ENCODE measurements at places on chromosomes 2 and 18. TPM values are rescaled to one million over a fixed set of nuclear protein-coding genes. Genes with fewer than 3 reads are reported as not detected.

The LYG1 gene
- 0.91 TPM for total RNA-seq

The DSG4 gene
- not detected for total RNA-seq

The AMER3 gene
- not detected for total RNA-seq

- no peak for DNase-seq
Observed at GRCh38 chr2:45067859-45068570, 58.8 kb upstream of the SIX2 start.

DNA sequence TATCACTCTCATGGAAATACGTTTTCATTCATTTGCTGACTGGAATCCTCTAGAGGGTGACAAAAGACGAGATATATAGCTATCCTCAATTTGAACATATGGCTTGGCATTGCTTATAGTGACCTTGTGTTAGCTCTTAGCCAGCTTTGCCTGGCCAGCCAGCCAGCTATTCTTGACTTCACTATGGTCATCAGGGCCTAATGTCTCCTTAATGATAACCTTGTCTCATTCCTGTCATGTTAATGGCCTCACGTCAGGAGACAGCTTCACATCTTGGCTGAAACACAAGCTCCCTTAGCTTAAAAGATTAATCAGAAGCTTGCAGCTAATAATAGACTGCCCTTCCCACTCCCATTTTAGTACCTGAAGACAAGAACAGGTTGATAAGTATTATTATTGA lies 1517.5 kb upstream of the PIK3C3 start:
- no peak for DNase-seq

DNA sequence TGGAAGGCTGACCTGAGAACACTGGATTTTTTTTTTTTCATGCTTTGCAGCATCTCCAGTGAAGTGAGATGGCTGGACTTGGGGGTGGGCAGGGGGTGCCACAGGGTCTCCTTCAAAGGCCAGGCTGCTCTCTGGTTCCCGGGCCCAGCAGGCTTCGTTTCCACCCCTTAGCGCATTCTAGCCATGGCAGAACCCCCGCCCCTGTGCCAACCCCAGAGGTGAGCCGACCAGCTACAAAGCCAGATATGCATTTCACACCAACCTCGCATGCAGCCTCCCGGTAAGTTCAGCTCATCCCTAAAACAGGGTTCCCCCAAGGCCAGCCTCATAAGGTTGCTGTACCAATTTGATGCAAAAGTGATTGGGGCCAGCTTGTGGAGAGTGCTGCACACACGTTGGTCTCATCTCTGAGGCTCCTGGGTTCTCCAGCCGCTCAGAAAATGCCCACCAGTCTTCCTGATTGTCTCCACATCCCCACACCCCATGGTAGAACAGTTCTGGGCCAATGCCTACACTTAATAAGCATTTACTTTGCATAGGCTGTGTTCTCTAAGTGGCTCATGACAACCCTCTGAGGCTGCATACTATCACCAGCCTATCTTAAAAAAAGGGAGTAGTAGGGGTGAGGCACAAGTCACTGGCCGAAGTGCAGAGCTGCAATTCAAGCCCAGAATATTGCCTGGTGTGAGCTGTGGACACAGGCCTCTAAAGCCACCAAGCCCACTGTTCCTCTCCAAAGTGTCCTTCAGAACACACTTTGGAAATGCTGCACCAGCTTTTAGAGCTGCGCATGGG lies 23.3 kb downstream of the SMAD7 start:
- DNase-seq = no peak

- DNase-seq = no peak
Observed at GRCh38 chr2:236523249-236523648, 46.4 kb upstream of the ACKR3 start.
